ENCODE measurements at places on chromosomes 11 and 22.

- DNase-seq = no peak
Measured at GRCh38 chr11:95716266-95716665, 73.3 kb downstream of the FAM76B start.

- DNase-seq = no peak
Measured at GRCh38 chr11:394034-394857, at the start of gene PKP3. Gene PKP3 (plus strand): TSS chr11:394209. CDS start chr11:394293, 84 bp downstream.

GRCh38 chr11:117475716-117476530, 148.3 kb downstream of the CEP164 start:
- DNase-seq = no peak

DNA sequence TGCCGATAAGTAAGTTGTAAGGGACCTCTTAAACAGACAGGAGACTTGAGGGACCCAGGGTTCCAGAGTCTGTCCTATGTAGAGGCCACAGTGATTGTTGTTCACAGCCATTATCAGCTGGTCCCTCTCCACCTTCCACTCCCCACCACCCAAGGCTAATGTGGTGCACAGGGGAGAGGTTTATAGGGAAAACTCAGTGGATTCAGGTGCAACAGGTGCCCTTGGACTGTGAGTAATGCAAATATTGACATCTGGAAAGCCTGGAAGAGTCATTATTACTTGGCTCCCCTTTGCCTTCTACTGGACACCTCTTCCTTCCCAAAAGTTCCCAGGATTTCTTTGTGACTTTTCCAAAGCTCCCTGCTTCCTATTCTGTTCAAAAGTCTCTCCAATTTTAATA, 441.1 kb upstream of the CCDC90B start:
- no peak for DNase-seq

DNA sequence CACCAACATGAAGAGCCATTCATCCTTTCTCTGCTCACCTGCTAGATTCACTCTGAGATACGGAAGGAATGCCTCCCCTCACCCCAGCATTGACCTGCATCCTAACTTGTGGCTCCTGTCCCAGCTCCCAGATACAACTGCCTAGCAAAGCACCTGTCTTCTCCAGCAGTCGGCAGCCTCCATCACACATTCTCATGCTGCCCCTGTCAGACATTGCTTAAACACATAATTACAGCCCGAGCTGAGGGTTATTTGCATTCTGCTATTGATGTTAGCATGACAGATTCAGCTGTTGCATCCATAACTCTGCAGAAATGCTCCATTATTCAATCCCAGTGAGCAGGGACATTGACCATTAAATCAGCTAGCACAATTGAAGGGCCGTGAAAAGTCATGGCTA, 184.4 kb upstream of the NARS2 start:
- DNase-seq = no peak

- no peak for DNase-seq
Measured at GRCh38 chr11:94834911-94835593, 66.9 kb downstream of the AMOTL1 start.

Data from effector CD8-positive, alpha-beta T cell (primary cell).